ENCODE measurements at places on chromosomes 5 and 9.

- DNase-seq: no peak
These were observed 62.3 kb downstream of the GCNT1 start for GRCh38 chr9:76521244-76521681.

DNA sequence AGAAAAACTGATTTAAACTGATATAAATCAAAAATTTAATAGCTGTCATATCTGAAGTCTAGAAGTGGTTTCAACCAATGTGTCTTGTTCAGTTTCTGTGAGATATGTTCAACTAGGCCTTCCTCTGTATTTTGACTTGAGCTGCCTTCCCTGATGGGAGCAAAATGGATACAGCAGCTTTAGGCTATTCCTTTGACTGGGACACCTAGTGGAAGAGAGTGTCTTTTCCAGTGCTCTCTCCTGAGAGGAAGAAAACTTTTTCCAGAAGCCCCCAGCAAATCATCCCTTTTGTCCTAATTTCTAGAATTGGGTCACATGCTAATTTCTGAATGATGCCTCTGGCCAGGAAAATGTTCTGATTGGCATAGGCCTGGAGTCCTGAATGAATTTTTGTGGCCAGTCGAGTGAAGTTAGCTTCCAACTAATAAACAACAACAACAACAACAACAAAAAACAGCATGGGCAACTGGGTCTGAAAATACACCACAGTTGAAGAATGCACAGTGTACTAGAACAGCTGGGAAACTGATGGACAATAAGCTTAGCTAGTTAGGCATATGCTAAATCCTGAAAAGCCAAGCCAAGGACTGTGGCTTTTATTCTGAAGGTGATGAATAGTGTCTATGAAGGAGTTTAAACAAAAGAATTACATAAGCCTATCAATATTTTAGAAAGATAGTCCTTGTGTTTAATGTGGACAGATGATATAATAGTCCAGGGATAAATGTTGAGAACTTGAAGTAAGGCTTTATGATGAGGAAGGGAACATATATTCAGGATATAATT, 125.7 kb downstream of the FBN2 start:
- no peak for DNase-seq

DNA sequence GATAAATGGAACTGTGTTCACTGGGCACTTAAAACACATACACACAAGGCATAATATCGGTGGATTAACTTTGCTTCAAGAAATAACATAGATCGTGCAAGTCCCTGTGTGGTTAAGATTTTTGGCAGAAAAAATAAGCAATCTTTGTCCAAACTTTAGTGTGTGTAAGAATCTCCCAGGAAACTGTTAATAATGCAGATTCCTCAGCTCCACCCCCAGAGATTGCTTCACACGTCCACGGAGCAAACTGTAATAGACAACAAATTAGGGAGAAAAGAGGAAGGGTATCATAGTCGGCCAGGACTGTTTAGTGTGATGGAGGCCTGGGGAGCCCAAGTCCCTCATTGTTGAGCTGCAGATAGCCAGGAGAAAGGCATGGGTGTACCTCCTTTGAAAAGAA, 84.8 kb downstream of the PJA2 start:
- no peak for DNase-seq

DNA sequence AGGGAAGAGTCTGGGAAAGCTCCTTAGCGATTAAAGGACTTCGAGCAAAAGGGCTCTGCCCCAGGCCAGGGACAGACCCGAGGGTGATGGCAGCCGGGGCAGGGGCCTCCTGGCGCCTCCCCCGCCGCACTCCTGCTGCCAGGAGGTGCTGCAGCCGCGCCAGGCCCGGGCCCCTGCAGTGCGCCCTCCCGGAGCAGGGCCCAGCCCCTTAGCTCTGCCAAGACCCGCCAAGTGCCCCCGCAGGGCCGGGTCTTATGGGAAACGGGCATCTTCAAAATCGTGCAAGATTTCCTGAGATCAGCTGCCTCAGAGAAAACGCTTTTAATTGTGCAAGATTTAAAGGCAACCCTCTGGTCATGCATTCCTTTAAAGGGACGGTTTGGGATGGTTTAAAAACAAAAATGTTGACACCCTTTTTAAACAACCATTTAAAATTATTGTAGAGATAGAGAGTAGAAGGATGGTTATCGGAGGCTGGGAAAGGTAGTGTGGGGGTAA, 52.4 kb downstream of the CDC14B start:
- DNase-seq: no peak

DNA sequence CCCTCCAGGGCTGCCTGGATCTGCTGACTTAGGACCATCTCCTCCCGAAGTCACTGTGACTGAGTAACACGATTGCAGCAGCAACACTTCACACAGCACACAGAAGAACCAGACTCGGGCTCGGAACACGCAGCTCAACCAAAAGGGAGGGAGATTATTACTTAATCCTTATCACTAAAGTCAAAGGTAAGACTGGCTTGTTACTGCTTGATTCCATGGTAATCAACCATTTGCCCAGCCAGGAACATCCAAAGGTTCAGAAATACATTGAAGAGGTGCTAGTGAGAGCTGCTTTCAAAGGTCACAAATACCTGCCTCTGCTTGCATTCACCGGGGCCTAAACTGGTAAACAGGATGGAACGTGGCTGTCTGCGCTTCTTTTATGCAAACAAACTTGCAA, 7.7 kb downstream of the FBP1 start:
- DNase-seq: no peak

- DNase-seq: peak; percentile 72
These were observed 97.7 kb upstream of the MVB12B start for GRCh38 chr9:126228781-126229444.

DNA sequence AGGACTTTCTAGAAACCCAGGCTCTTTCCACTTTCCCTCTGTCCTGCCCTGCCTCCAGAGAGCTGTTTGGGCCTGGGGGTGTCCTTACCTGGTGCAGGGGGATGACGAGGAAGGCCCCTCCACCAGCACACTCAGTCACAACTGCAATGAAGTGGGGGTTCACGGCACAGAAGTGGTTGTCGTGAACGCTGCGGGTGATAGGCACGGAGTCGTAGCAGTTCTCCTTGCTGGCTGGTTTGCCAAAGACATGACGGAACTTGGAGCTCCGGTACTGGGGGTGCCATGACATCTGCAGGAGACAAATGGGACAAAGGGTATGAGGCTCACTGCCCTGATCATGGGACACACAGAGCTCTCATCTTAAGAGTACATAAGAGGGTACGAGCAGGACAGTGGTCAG, 35.1 kb downstream of the CORO2A start:
- no peak for DNase-seq

DNA sequence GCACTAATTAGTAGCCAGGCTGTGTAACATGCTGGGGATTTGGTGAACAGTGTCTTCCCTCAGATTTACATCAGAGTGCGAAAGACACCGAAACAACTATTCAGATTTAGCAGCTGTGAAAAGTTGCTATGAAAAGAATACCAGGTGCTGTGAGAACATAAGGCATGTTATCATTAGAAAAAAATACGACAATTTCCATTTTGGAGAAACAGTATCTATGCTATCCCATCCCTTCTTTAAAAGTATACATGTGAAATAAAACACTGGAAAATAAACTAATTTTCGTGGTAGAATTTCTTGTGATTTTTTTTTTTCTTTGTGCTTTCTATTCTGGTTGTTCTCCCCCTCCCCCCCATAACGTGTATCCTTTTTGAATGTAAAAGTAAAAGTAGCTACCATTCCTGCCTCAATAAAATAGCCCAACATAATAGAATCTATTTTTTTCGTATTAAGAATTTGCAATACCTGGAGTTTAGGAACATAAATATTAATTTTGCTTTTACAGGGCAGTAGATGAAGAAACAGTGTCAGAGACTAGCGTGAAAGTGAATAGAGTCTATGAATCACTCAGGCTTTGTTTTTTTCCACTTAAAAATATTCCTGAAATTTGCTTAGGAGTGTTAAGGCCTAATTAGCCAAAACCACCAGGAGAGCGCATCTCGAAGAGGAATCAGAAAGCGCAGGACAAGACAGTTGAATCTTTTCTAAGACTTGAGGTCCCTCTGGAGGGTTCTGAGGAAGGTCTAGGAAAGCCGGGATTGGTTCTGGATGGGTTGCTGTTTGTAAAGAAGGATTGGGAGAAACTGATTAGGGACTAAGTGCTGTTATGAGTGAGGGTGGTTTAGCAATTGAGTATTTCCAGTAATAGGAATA, 813 bp upstream of the SLU7 start:
- peak; percentile 13 for DNase-seq

DNA sequence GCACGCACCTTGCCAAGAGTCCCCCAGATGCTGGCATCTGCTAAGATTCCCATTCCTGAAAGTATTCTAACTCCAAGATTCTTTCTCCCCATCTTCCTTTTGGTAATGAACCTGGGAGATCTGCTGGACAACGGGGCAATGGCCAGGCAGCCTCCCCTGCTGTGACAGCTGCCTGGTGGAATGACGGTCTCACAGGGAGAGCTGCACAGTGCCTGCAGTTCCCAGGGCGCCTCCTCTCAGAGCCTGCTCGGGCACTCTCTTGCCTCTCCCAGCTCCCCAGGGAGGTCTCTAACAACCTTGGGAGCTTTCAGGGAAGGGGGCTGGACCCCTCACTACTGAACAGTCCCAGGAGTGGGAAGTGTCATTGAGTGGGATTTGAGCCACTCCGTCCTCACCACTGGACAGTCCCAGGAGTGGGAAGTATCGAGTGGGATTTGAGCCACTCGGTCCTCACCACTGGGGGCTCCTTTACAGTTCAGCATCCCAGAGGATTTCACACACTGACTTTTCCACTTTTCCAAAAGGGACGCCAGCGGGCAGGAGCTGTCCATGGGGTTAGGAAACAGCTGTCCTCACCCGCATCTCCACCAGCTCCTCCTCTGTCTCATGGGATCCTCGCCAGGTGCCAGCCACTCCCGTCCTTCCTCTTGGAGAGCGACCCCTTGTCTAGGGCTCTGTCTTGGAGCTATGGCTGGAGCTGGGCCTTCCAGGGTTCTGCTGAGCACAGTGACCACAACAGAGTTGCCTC, 65.7 kb downstream of the ADAMTS2 start:
- no peak for DNase-seq

- DNase-seq: no peak
These were observed 245.8 kb downstream of the MTRR start for GRCh38 chr5:8114597-8115266.

- DNase-seq: no peak
These were observed 358.0 kb upstream of the PCSK5 start for GRCh38 chr9:75532233-75533050.

DNA sequence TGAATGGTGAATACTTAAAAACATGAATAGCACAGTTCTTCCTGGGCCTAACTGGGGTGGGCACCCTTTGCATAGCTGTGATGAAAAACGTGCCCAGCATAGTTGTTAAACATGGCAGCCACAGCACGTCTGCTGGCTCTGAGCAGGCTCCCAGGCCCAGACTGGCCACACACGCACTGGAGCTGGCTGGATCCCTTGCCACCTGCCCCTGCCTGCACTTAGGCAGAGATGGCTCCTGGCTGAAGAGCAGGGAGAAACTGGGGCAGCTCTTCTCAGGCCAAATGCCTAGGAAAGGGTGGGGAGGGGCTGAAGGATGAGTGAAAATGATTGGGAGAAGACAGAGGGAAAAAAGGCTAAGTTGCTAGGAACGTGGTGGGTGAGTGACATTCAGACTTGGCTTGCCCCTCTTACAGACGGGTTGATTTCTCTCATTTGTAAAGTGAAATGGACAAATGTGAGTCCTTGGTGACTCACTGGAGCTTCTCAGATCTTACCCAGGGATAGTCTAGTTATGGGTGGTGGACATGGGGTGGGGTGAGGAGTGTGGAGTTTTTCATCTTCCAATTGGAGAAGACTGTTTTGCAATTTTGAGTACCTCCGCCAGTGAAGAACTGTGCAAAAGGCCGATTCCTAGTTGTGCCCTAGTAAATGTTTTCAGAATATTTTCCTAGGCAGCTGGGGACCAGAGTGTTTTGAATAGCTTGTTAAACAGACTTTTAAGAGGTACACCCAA, 42.4 kb downstream of the TRIO start:
- peak; percentile 89 for DNase-seq

- no peak for DNase-seq
These were observed 9.7 kb downstream of the PCDH1 start for GRCh38 chr5:141868541-141868940.

DNA sequence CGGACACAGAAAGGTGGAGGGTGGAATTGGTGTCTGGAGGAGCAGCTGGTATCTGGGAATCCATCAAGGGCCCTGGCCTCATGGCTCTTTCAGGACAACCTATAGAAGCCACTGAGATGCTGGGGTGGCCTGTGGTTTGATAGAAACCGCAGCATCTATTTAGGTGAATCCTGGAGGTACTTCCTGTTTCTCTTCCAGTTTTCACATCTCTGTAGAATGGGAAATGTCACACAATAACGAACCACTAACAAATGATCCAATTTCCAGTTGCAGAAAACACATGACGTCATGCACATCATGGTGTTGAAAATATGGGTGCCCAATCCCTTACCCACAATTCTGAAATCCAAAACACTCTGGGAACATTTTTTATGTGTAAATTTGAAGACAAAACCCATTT, 52.2 kb downstream of the ROPN1L start:
- no peak for DNase-seq

- no peak for DNase-seq
These were observed 205.4 kb upstream of the PTPRD start for GRCh38 chr9:10818206-10818605.

GRCh38 chr5:77409870-77410621, 82.1 kb downstream of the WDR41 start:
- no peak for DNase-seq

DNA sequence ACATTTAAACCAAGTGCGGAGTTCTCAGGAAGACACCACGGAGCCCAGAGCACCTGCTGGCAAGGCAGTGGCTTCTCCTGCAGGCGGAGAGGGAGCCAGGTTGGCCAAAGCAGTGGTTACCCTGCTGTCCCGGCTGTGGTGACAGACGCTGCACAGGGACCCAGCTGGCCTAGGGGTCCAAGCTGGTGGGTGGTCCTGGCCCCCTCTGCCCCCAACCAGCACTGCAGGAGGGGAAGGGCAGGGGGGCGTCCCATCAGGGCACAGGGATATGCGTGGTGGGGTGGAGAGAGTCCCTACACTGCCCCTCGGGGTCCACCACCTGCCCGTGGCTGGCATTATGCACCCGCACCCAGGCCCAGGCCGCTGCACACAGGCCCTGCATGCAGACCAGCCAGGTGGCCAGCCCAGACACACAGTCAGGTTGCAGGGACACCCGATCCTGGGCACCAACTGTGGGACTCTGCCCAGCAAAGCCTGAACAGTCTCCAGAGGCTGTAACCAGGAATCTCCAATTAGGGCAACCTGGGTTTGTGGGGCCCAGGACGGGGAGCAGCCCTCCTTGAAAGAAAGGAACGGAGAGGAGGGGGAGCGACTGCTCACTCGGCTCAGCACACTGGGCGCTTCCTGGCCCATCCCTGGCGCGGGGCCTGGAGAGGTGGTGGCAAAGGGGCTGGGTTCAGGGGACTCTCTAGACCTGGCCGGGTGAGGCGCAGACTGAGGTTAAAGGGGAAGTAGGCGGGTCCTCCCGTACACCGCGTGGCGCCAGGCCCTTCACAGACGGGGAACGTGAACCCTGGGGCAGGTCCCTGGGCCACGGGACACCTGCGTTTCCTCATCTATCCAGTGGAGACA, 46.3 kb downstream of the NACC2 start:
- no peak for DNase-seq

DNA sequence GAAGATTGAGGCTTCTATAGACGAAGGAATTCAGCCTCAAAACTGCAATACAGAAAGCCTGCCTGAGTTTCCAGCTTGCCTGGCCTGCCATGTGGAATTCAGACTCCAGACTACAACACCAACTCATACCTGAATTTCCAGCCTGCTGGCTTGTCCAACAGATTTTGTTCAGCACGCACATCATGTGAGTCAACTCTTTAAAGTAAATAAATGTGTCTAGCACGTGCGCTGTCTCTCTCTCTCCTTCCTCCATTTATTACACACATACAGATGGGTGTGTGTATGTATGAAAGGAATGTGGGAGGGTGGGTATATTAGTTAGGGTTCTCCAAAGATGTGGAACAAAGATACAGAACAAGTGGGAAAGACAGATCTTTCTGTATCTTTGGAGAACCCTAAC, 82.4 kb upstream of the TAS2R1 start:
- peak; percentile 98 for DNase-seq

Data from ELR (cell line).